ENCODE measurements at places on chromosomes 7 and 10. TPM values are rescaled to one million over a fixed set of nuclear protein-coding genes. Genes with fewer than 3 reads are reported as not detected.
A peak's percentile ranks its signal among the peaks of the same experiment; 100 is the strongest.

DNA sequence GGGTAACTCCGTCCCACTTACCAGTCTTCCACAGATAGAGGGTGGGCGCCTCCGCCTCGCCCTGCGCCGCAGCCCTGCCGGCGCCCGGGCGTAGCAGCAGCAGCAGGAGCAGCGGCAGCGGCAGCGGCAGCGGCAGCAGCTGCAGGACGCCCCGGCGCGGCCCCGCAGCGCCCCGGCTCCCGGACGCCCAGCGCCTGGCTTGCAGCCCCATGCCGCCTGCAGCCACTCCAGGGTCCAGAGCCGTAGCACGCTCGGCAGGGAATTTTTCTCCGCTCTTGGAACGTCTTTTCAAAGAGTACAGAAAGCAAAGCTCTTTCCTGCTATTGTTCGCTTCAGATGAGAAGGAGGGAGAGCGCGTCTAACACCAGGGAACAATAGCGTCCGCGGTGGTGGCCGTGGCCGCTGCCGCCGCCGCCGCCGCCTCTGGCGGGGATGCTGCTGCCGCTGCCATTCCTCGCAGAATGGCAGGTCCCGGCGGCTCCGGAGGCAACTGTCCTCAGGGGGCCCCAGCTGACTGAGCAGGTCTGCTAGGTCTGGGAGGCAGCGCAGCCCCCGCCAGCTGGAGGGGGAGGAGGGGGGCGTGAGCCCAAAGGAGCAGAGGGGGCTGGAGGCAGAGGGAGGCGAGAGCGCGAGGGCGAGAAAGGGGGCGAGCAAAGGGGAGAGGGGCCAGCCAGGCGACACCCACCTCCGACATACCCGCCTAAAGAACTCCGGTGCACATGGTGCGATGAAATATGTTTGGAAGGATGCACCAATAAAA is at the start of gene THSD7A:
Gene THSD7A (minus strand): TSS at position 463 of the 760 bp plus-strand sequence. CDS start 252 bp downstream, at position 211.
- peak; percentile 43 for DNase-seq

GRCh38 chr10:33773886-33774480 is 439.5 kb upstream of the NRP1 start:
- DNase-seq = no peak

The TYW1B gene
- 4.5 TPM for total RNA-seq

- DNase-seq = no peak
Measured at GRCh38 chr10:92846-93245, 42.4 kb upstream of the ZMYND11 start.

The C10orf143 gene
- 6.0 TPM for total RNA-seq

The DDC gene
- total RNA-seq = not detected

DNA sequence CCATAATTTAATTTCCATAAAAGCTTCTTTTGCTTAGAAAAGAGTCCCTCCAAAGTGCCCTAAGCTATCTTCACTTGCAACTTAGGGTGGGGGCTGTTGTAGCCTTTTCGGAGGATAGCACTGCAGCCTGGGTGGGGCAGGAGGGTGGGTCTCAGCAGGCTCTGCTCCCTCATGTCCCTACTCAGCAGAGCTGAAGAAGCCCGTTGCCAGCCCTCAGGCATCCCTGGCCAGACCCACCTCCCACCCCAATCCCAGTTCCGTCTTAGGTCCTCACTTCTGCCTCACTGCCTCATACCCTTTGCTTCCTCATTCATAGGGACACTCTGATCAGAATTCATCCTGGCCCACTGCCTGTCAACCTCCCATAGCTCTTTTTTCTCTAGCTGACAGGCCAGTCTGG is 99.8 kb upstream of the ZMIZ1 start:
- no peak for DNase-seq

GRCh38 chr10:70492786-70493659 is 14.5 kb downstream of the PALD1 start:
- no peak for DNase-seq

GRCh38 chr10:6070660-6071059 is 8.5 kb upstream of the IL2RA start:
- no peak for DNase-seq

DNA sequence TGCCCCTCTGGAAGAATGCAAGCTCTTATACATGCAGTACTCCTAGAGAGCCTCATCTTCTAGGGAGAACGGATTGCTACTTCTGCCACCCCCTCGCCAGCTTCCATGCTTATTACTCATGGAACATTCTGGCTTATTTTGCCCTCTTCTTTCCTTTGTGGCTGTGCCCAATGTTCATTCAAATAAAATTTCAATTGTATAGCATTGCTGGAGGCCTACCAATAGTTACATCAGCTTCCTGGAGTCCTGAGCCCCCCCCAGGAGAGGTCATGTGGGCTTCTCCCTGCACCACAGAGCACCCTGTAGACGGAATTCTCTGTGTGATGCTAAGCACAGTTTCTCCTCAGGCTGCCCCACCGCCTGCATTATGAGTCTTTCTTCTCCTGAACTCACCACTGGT is 1094.0 kb downstream of the KCNMA1 start:
- no peak for DNase-seq

The KCNH2 gene
- total RNA-seq = 0.54 TPM

The SPDYE8 gene
- total RNA-seq = not detected

The SAMD9L gene
- total RNA-seq = 107 TPM

The FAM131B gene
- 2.9 TPM for total RNA-seq

The OLAH gene
- total RNA-seq = 0.61 TPM

The PLXDC2 gene
- total RNA-seq = 0.86 TPM

DNA sequence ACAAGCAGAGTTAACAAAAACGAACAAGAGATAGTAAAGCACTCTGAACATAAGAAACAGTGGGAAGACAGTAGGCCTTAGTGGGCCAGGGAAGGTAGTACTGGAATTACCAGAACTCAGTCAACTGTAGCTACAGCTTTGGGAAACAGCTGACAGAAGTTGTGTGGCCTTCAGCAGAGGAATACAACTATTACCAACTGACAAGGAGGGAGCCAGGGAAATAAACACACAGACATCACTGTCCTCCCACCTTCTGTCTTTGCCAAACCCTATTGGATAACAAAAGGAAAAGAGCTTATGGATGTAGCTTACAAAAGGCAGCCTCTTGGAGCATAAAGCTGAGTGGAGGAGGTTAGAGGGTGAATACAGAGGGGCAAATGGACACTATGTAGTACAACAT is 15.4 kb downstream of the MICU1 start:
- DNase-seq = no peak

GRCh38 chr10:112349521-112350085 is 24.3 kb upstream of the ACSL5 start:
- DNase-seq = no peak
